ENCODE measurements at places on chromosomes 3 and 15. TPM values are rescaled to one million over a fixed set of nuclear protein-coding genes. Genes with fewer than 3 reads are reported as not detected.

RARB gene
- 1.5 TPM for total RNA-seq

PTX3 gene
- total RNA-seq: 466 TPM

NANOGP8 gene
- total RNA-seq: not detected

CLCN2 gene
- total RNA-seq: 5.4 TPM

MPI gene
- 89.3 TPM for total RNA-seq

THSD4 gene
- total RNA-seq: 34.2 TPM

ZNF80 gene
- total RNA-seq: not detected

FRMD5 gene
- 3.4 TPM for total RNA-seq

FGF12 gene
- total RNA-seq: 1.2 TPM

SEMA3F gene
- 79.4 TPM for total RNA-seq

CLRN1 gene
- total RNA-seq: not detected

ACTRT3 gene
- total RNA-seq: 4.7 TPM

CBLB gene
- 28.7 TPM for total RNA-seq

ST6GAL1 gene
- total RNA-seq: 126 TPM

SLC28A2 gene
- not detected for total RNA-seq

TMEM158 gene
- total RNA-seq: 2.7 TPM

MYLK gene
- total RNA-seq: 69.6 TPM

LPCAT4 gene
- total RNA-seq: 9.5 TPM
